ENCODE measurements at places on chromosomes 7 and 10.
A peak's percentile ranks its signal among the peaks of the same experiment; 100 is the strongest.

DNA sequence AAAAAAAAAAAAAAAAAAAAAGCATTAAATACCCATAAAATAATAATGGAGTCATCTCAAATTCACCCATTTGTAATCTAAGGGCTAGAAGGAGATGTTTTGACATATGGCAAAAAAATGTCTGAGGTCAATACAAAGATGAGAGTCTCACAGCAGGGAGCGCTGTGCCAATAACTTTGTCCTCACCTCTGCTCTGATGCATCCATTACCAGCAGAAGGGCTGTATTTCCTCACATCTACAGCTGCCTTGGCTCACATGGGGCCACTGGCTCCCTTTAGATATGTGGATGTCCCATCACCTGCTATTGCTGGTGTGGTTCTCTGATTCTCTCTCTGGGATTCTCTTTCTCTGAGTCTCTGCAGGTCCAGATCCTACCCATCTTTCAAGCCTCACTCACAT, 90.3 kb upstream of the FAM133B start:
- DNase-seq = peak; percentile 29

GRCh38 chr10:33241351-33241750, 93.1 kb downstream of the NRP1 start:
- no peak for DNase-seq

DNA sequence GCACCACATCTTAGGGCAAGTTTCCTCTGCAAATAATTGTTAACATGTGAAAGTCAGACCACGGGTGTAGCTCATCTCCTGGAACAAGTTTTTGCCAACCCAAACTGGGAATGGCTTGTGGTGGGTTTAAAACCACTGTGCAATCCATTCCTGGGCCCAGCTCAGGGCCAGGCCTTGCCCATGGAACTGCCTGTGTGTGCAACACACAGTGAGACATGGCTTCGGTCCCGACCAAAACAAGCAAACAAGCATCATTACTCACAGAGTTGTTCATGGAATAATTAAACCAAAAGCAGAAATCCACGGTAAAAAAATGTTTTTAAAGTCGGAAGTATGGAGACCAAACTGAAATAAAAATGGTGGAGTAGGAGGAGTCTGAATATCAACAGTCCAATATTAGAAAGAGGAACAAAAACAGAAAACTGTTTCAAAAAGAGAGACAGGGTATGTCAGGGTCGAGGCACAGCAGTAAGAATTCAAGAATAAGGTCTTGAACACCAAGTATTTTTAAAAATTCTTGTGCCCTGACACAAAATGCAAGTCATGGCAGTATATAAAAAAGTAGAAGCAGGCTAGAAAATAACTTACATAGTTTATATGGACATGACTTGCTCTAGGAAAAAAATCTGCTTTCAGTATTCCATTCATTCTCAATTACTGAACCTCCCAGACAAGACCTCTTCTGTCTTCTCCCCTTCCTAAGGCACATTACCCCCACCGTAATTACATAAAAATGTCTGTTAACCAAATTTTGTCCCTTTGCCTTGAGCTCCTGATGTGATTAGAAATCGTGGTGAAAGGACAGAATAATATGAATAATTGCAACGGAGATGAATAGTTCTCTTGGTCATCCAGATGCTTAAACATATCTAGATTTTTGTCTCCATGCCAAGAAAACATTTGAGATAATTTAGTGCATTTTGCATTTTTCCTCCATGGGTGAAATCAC, 88.4 kb downstream of the FAS start:
- no peak for DNase-seq

DNA sequence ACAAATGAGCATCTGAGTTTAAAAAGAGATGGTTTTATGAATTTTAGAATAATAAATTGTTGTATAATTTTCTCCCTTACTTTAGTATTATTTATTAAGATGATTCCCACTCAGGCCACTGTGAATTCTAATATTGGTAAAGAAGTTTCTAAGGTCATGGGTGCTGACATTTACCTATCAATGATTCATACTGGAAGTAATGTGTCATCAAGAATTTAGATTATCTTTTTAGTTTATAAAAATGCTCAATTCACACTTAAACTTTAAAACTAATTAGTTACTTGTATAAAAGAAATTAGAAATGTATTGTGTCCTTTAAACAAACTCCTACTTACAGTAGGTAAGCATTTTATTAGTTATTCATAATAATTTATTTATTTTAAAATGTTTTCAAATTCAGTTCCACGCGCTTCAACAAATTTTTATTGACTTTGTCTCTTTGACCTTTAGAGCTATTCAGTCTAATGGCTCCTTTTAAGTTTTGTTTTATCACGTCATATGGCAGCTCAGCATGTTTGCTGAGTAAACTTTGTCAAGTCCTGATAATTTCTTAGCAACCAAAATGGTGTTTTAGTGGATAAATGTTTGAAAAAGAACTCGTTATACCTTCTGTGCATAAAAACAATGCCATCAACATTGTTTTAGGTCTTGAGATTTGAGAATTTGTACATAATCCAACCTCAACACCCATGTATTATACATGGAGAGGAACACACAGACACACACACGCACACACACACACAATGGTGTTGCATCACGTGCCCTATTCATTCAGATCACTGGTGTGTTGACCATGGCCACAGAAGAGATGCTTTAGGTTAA, 15.1 kb upstream of the MRC1 start:
- DNase-seq = no peak

DNA sequence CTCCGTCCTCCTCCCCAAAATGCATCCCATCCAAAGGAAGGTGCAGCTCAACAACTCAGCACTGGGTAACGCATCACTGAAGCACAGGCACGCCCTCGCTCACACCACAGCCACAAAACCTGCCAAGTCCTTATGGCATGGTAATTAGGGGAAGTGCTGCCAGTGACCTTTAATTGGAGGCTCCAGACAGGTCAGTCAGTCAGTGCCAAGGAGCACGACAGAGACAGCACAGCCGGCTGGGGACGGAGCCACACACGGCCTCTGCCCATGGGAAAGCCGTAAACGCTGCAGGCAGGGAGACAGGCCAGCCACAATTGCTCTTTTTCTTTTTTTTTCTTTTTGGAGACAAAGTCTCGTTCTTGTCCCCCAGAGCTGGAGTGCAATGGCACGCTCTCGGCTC, 146.5 kb downstream of the MAD1L1 start:
- DNase-seq = no peak

DNA sequence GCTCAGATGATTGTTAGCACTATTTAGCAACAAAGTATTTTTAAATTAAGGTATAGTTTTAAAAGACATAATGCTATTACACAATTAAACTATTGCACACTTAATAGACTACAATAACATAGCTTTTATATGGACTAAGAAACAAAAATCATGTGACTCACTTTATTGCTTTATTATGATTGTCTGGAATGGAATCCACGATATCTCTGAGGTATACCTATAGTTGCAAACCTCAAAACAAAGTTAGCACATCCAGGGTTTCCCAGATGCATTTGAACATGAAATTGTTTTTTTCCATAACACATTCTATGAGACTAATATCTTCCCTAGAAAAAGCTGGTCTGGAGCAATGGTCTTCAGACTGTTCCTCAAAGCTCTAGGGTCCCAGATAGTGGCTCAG, 18.3 kb upstream of the RPEL1 start:
- DNase-seq = no peak

DNA sequence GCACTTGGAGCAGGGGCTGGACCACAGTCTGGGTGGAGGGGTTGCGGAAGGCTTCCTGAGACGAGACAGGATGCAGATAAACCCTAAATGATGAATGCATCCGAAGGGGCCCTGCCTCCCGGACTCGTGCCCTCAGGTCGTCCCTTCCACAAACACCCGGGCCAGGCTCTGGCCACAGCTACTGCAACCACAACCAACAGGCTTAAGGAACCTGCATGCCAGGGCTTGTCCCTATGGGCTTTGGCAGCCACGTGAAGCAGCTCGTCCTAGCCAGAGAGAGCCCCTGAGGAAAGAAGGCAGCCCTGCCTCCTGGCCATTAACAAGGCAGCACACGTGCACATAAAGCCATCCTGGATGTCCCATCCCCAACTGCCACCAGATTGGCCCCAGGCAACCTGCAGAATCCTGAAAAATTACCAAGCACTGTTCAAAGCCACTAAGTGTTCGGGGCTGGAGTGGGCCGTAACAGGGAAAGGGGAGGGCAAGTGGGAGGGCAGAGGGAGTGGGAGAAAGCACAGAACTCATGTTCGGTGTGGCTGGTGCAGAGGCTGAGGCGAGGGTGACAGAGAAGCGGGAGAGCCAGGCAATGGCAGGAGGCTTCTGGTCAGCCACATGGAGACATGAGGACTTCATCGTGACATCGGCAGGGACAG, 62.7 kb downstream of the MAD1L1 start:
- DNase-seq = no peak

DNA sequence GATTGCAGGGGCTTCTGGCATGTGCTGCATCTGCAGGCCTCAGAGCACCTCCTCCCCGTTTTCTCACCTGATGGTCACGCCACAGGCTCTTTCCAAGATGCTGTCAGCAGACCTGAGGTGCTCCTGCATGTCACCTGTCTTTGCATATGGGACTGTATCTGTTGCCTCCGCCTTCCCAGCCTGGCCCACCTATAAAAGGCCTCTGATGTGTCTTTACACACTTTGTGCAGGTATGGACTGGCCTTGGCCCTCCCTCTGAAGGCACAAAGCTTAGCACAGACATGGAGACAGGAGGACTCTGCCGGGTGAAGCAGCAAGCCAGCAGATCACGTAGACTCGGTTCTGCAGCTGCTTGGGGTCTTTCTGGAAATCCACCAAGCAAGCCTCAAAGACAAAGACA, 220.9 kb upstream of the PPP2R2D start:
- DNase-seq = no peak

DNA sequence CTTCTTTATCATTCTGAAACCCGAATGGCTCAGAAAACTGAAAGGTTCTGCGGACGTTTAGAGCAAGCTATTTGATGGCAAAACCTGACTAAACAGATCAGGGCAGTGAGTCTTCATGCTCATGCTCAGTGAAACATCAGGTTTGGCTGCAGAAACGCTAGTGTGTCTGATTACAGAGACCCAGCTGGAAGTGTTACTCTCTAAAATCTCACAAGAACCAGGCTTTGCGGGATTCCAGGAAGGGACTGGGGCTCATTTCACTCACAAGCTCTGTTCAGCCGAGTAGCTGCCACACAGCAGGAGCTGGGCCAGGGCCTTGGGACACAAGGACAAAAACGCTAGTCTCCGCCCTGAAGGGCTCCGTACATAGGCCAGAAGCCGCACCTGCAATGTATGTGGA, 2.9 kb downstream of the PITRM1 start:
- DNase-seq = no peak
